ENCODE measurements at places on chromosomes 1 and 21. TPM values are rescaled to one million over a fixed set of nuclear protein-coding genes. Genes with fewer than 3 reads are reported as not detected.

Gene EDN2
- total RNA-seq: 0.46 TPM

Gene ALX3
- total RNA-seq: not detected

Gene C2CD4D
- total RNA-seq: 3.5 TPM

Gene CDCA8
- 17.1 TPM for total RNA-seq

Gene FAM151A
- total RNA-seq: not detected

Gene INKA2
- 2.0 TPM for total RNA-seq

Gene TACSTD2
- total RNA-seq: 26.6 TPM

Gene CLCA1
- total RNA-seq: not detected

Gene UMODL1
- not detected for total RNA-seq

All from HT-29 (cell line).